ENCODE measurements at places on chromosomes 1 and 21.

- DNase-seq = no peak
Observed at GRCh38 chr1:161987872-161988271, 35.8 kb downstream of the OLFML2B start.

DNA sequence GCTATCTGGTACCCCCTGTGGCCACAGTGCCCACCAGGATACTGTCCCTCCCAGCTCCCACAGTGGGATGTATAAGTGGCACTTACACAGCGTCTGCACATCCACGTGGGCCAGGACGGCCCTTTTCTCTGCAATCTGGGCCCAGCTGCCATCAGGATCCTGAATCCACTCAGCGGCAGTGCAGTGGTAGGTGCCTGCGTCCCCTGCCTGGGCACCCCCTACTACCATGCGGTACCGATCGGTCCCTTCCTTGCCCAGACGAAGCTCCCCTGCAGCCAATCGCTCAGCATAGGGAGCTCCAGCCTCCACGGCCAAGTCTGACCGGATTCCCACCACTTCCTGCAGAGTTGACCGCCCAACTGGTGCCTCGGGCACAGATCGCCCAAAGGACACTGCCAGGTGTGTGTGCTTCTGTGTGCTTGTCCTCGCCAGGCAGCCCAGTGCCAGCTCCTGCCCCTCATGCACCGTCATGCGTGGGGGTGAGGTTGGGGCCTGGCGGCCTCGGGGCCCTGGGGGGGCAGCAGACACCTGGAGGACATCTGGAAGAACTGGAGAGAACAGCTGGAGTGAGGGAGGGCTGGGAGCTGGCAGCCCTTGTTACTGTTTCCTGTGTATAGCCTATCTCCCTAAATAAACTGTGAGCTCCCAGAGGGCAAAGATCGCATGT, 4.7 kb downstream of the IGSF8 start:
- no peak for DNase-seq

GRCh38 chr1:201422436-201423030, 1.0 kb upstream of the TNNI1 start:
- no peak for DNase-seq

DNA sequence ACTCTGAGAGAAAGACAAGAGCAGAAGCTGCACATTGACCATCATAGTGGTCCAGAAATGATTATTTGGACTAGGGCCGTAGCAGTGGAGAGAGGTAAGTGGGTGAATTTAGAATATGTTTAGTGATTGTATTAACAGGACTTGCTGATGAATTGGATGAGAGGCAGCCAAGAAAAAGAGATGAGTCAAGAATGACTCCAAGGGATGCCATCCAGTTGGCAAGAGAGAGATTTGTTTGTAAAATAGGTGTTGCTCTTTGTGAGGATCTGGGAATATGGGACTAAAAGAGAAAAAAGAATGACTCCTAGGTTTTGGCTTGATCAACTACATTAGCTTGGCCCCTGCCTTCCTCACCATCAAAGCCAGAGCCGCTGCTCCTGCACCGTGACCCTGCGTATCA, 54.2 kb upstream of the ARTN start:
- DNase-seq = no peak
